ENCODE measurements at places on chromosomes 12 and 14.
A peak's percentile ranks its signal among the peaks of the same experiment; 100 is the strongest.

DNA sequence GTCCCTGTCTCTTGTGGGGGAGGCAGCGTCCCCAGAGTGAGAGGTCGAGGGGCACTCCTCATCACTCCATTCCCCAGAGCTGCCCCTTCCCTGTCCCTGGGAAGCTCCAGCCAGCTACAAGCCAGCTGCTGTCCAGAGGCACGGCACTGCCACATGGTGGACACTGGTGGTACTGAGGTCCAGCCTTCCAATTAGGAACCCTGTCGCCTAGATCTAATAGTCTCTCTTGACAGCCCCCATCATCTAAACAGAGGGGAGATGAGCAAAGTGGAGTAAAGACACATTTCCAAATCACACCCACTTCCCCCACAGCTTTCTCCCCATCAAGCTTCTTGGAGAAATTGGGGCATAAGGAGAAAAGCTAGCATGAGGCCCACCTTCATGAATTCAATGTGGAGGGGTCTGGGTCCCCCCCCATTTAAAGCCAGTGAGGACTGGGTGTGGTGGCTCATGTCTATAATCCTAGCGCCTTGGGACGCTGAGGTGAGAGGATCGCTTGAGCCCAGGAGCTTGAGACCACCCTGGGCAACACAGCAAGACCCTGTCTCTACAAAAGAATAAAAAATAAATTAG, 2.1 kb upstream of the INHBE start:
- peak; percentile 69 for DNase-seq

GRCh38 chr12:102757154-102757881, 159.7 kb downstream of the PAH start:
- no peak for DNase-seq

DNA sequence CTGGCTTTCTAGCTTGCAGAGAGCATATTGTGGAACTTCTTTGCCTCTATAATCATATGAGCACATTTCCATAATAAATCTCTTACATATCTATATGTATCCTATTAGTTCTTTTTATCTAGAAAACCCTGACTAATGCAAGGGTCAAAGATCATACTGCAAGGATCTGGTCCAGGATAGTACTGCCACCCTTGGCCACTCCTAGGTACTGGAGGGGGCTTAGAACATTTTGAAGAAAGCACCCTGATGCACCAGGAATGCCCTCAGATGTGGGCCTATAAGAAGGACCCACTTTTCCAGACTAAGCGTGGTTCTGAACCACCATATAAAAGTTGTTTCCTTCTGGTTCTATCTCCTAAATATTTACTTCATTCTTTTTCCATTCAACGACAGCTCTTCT, 14.6 kb downstream of the ATXN7L3B start:
- DNase-seq, result no peak

DNA sequence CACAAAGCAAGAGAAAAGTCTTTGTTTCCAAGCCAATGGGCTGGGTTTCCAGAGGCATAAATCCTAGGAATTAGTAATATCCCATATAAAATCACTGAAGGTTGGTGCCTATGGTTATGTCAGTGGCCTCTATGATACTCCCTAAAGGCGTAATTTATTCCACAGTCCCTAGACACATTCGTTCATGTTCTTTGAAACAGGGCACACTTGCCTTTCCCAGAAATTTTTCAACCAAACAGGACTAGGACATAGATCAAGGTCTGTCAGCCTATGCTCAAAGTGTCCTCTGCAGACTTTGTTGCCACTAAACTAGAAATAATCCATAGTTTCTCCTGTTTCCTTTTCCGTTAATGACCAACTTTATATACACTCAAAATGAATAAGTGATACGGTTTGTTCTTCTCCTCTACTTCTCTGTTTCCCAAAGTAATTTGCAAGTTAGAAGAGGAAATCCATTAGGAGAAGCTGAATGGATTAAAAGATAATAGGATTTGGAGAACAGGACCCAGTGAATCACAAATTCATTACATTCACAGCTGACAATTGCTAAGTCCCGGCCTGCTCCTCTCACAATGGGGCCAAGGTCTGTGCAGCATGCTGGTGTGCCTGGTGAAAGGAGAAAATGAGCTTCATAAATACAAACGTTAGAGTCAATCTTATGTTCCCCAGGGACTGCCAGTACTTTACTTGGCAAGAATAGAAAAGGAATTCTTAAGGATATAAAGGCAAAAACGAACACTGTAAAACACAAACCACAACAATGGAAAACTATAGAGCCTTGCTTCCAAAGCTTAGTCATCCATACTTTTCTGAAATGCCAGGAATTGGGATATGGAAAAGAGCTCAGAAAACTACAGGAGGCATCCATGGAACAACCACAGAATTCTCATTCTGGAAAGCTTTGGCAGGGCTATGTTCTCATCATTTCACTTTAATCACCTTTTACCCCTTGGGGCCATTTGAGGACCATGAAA, 966.2 kb downstream of the NRXN3 start:
- DNase-seq, result no peak

DNA sequence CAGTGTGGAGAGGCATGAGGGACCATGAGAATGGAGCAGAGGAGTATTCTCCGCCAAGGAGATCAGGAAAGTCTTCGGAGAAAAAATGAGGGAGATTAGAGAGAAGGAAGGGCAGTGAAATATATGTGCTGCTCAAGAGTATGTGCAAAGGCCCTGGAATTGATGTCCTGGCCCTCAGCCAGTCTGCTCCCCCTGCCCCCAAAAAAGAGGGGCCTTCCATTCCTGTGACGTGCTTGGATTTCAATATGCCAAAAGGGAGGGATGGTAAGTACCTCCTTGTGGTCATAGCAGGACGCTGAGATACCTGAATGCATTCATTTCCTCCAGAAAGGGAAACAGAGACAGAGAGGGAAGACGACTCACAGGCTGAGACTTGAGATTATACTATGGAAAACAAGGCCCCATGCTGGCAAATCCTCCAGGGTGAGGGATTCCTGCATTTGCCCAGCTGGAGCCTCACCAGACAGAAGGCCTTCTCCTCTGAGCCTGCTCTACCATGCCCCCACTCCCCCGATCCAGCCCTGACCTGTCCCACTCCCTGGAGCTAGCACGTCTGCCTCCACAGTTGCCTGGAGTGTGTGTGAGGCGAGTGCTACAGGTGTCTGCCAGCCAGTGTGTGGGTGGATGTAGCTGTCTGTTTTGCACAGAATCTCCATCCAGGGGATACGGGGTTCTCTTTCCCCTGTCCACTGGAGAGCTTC, 3.9 kb upstream of the RARG start:
- no peak for DNase-seq

GRCh38 chr12:3048540-3048939, 28.6 kb upstream of the TSPAN9 start:
- DNase-seq, result no peak

DNA sequence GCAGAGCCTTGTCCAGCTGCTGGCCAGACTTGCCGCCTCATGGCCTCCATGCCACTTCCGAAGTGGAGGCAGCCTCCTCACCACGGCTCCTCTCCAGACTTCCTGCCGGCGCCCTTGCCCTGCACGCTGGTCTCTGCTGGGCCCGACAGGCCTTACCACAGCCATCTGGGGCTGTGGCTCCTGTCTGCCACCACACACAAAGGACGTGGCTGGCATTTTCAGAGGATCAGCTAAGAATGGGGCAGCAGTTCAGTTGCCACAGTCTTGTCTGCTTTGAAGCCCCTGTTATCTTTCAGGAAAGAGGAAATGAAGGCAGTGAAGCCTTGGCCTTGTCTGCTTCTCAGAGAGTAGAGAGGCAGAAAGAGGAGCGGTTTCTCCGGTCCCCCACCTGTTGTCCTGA, 178.0 kb upstream of the FKBP4 start:
- no peak for DNase-seq

DNA sequence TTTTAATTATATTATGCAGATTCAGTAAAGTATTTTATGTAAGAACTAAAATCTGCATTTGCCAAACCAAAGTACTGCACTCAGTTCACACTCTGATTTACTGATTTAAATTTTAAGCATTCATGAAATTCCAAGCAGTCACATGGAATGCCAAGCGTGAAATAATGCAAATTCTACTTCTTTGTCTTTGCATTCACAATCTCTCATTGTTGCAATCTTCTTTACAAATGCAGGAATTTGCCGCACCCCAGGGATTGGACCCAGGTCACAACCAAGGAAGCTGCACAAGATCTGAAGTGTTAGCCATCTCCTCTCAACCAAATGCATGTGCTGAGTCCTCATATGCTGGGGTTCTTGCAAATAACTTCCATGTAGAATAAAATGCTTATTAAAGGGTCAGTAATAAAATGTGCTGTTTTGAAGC, 71.9 kb downstream of the TUNAR start:
- no peak for DNase-seq

DNA sequence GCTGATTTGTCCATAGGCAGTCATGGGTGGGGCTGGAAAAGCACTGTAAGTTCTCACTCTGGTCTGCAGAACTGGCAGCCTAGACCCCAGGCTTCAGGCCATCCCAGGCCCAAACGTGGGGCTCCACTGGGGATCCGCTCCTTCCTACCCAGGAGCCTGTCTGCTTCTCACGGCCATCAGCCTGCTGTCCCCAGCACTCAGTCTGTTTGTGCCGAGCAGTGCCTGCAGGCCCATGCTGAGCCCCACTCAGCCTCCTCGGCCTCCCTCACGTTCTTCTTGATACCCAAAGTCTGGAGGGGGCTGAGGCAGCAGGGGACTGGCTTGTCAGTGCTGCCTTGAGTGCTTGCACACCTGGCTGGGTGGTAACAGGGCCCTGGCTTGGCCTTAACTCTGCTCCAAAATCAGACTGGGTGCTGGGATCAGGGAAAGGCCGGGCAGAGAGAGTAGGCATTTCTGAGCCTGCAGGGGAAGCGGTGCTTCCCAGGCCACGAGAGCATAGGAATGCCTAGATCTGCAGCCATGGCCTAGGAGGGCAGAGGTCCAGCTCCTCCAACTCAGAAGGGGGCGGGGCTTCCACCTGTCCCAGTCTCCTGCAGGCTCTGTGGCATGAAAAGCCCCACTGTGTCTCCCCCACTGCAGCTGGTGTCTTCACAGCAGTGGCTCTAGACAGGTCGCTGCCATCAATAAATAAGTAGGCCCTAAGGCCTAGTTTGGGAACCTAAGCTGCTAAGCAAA, 772.4 kb upstream of the FBXO33 start:
- no peak for DNase-seq

GRCh38 chr12:54975875-54976274, 8.7 kb downstream of the TESPA1 start:
- no peak for DNase-seq

DNA sequence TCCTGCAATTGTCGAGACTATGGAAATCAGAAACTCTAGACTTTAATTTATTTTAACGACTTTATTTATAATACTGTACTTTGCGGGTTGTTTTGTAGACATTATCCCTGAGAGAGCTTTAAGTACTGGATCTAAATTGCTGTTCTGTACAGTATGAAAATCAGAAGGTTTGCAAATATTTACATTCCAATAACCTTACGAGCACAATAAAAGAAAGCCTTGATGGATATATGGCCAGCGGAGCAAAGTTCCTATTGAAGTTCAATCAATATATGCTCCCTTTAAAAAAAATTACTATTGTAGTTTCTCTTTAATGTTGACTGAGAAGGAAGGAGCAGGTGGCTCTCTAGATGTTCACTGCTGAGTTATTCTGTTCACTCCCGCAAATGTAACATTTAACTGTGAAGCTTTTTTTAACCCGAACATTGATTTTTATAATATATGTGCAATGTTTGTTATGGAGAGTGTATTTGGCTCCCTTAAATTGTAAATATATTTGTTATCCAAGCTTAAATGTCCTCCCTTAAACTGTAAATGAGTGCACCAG, 235.3 kb downstream of the PLCZ1 start:
- DNase-seq, result no peak

Data from GM20000 (cell line).